ENCODE measurements at places on chromosomes 3 and 15.

DNA sequence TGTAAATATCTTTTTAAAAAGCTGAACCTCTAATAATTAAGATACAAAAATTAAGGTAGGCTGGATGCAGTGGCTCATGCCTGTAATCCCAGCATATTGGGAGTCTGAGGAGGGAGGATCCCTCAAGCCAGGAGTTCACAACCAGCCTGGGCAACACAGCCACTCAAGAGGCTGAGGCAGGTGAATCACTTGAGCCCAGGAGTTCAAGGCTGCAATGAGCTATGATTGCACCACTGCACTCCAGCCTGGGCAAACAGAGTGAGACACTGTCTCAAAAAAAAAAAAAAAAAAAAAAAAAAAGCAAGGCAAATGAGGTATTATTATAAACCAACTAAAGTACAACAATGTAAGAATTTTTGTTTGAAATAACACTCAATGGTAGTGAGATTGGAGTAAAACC, 47.6 kb downstream of the EFHB start:
- no peak for DNase-seq

- no peak for DNase-seq
These were observed 102.0 kb upstream of the SGO1 start for GRCh38 chr3:20288050-20288449.

DNA sequence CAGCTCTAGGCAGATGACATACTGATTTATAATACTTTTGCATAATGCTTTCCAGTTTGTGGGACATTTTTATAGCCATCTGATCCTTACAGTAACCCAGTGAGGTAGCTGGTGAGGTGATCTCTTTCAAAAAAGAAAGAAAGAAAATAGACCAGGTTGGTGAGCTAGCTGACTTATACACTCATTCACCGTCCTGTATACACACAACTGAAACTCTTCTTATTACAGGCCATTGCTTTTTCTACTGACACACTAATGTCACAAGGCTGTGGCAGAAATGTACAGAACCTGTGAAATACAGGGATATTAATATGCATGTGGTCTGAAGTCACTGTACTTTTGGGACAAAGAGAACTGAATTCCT, 150.2 kb upstream of the BHLHE40 start:
- DNase-seq = no peak

DNA sequence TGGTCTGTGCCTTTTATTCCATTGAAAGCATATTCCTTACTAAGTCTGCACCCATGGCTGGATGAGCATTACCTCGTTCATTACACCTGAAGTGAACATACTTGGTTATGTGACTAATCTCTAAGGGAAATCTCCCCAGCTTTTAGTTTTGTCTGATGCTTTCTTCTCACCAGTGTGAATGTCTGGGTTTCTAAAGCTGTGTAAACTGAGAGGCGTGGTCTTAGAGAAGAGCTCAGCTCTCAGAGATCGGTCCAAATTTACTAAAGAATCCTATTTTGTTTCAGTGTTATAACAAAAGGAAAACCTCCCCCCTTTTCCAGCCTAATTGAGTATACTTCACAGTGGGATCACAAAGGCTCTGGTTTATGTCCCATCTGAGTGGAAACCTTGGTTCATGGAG, 352.3 kb downstream of the PTPRG start:
- DNase-seq = no peak

DNA sequence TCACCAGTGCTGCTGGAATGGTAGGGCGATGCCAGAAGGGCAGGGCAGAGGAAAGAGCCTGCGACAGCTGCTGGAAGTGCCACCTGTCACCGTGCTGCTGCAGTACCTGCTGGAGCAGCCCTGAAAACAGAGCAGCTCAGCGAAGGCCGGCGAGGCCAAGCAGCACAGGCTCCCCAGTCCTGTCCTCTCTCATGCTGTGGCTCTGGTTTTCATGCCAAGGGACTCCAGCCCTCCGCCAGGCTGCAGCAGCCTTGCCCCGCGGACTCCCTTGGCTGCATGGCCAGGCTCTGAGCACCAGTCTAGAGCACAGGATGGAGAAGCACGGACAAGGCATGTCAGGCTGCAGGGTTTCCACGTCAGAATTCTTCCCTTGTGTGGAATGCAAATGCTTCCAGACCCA, 43.9 kb downstream of the ADCY5 start:
- no peak for DNase-seq

DNA sequence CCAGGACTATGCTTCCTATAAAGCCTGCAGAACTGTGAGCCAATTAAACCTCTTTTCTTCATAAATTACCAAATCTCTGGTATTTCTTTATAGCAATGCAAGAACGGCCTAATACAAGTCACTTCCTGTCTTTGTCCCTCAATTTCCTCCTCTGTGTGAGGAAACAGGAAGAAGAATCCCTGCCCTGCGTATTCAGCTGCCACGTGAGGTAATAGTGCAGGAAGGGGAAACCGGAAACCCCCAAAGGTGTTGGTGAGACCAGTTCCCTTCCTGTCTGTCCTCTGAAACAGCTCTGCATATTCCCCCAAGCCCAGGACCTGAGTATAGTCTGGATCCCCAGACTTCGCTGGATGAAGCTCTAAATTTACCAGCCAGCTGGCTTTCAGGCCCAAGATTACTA, 18.1 kb upstream of the PTPN23 start:
- no peak for DNase-seq

DNA sequence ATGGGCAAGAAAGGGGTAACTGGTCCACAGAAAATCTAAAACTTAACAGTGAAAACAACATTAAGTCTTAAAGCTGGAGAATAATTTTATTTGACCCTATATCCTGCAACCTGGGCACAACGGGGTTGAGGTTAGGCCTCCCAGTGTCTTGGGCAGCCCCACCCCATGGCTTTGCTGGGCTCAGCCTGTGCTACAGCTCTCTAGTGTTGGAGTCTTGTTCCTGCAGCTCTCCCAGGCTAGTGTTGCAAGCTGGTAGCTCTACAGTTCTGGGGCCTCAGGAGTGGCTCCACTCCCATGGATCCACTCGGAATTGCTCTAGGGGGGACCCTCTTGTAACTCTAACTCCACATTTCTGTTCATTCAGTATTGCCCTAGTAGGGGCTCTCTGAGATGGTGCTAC, 24.9 kb upstream of the GNB4 start:
- DNase-seq = no peak

- no peak for DNase-seq
These were observed 23.6 kb downstream of the SPTSSB start for GRCh38 chr3:161347726-161348125.

DNA sequence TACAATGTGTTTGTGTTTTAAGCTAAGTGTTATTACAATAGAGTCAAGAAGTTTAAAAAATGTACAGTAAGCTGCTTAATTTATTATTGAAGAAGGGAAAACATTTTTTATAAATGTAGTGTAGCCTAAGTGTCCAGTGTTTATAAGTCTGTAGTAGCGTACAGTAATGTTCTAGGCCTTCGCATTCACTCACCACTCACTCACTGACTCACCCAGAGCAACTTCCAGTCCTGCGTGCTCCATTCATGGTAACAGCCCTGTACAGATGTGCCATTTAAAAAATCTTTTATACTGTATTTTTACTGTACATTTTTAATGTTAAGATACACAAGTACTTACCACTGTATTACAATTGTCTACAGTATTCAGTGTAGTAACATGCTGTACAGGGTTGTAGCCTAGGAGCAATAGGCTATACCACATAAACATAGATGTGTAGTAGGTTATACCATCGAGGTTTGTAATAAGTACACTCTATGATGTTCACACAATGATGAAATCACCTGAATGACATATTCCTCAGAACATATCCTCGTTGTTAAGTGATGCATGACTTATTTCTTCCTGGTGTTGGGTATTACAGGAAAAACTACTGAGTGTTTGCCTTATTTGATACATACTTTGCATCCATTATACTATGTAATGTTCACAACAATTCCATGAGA, 156.6 kb upstream of the NUDT16 start:
- DNase-seq = no peak

Measured in hypothalamus (tissue), 51 donors.